Testis (tissue), 5 donors: ENCODE measurements at places on chromosomes 5 and 9.

DNA sequence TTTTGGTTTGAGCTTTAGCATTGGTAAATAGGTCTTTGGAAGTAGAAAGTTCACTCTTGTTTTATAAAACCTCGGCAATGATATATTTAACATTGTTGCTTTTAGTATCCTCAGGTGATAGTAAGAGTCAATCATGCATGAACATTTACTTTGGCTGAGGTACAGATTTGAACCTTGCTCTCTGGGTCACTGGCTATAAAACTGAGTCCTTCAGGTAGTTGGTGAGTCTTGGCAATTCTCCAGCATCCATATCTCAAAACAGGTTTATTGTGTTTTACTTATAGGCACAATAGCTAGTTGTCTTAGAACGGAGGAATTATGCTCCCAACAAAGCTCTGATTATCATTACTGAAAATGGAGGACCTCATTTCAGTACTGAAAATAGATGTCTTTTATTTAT, 75.1 kb downstream of the MAT2B start:
- DNase-seq = no peak

- no peak for DNase-seq
Measured at GRCh38 chr9:127931092-127931881, 710 bp upstream of the PIP5KL1 start.

DNA sequence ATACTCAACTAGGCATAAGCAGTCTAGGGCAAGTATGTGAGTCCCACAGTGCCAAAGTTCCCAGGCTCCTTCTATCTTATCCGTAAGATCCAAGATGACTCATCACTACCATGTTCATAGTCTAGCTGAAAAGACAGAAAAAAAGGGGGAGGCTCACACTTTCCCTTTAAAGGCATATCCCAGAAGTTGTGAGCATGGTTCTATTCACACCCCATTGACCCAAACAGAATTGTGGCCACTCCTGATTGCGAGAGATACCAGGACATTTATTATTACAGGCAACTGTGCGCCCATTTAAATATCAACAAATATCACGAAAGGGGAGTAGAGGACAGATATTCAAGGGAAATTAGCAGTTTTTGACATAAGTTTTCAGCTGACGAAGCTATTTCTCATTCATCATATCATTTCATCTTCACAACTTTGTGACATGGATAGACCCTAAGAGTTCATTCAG, 8.1 kb upstream of the PFDN1 start:
- DNase-seq = no peak

DNA sequence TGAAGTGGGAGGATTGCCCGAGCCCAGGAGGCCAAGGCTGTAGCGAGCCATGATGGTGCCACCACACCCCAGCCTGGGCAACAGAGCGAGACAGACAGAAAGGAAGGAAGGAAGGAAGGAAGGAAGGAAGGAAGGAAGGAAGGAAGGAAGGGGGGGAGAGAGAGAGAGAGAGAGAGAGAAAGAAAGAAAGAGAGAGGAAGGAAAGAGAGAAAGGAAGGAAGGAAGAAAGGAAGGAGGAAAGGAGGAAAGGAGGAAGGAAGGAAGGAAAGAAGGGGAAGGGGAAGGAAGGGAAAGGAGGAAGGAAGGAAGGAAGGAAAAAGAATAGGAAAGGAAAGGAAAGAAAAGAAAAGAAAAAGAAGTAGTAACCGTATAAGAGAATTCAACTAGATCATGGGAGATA, 20.8 kb upstream of the LHFPL2 start:
- DNase-seq = no peak

DNA sequence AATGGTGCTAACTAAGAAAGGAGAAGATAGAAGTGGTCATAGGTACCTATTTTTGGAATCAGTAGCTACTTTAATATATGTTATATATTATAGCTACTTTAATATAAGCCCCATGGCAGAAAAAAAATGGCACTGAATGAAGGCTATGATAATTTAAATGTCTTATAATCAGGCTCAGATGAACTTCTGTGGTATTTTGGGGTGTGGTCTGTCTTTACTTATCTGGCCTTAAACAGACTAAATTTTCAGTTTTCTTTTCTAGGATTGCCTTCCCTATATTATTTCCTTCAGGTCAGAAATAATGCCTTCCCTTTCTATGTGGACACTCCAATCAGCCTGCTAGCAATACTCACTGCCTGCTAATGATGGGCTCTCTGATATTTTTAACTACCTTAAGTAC, 292.3 kb downstream of the SLF1 start:
- DNase-seq = no peak

GRCh38 chr5:77086689-77087483, at the start of gene ZBED3:
Gene ZBED3, minus strand, starts transcription at chr5:77087285. Its CDS starts 9,407 bp downstream, at chr5:77077878.
- peak; percentile 84 for DNase-seq

GRCh38 chr5:41194339-41194738, 19.0 kb downstream of the C6 start:
- DNase-seq = no peak

DNA sequence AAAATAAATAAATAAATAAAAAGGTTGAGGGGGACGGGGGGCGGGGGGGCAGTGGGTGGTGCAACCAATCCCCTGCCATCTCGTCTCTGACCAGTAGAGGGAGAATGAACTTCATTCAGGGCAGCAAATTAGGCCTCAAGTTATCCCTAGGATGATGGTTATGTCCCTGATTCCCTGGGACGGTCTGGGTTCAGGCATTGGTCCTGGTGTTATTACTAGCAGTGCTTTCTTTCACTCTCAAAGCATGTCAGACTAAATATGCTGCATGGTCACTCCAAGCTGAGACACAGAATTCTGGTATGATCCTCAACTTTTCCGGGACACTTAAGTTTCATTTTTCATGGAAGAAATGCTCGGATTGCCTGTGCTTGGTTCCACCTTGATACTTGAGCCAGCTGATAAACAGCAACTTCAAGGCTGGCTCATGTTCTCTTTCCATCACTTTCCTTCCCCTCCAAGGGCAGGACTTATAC, 59.4 kb downstream of the DAP start:
- DNase-seq = peak; percentile 58

- peak; percentile 34 for DNase-seq
Measured at GRCh38 chr5:115098041-115098702, 71.5 kb downstream of the TRIM36 start.

- no peak for DNase-seq
Measured at GRCh38 chr5:6745706-6746222, 32.5 kb downstream of the TENT4A start.

DNA sequence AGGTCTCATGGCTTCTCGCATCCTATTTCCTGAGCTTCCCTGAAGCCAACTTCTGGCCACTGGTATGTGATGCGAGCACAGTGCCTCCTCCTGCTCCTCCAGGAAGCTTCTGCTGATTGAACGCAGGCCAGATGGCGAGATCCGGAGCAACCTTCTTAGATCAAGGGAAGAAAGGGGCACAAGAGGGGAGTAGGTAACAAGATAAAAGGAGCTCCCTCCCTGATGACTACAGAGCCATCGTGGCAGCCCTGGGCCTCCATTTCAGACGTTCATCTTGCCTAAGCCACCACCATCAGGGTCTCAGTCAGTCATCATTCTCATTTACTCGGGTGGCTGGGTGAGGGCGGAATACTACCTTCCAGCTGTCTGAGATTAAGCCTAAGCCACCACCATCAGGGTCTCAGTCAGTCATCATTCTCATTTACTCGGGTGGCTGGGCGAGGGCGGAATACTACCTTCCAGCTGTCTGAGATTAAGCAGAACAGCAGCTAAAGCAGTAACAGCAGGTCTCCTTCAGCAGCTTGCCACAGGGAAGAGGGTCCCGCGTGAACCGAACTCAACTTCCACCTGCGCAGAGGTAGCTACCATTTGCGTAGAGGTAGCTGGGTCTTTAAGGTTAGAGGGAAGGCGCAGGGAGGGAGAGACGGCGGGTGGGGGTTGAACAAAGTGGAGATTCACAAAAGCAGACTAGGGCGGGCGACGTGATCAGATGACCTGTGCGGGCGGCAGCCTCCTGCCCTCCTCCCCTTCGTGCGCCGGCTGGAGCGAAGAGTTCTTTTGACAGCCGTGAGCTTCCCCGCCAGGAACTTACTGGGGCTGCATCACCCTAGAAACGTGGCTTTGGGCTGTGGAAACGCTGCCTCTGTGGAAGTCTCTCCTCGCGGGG, 27.9 kb upstream of the MGAT1 start:
- peak; percentile 86 for DNase-seq

DNA sequence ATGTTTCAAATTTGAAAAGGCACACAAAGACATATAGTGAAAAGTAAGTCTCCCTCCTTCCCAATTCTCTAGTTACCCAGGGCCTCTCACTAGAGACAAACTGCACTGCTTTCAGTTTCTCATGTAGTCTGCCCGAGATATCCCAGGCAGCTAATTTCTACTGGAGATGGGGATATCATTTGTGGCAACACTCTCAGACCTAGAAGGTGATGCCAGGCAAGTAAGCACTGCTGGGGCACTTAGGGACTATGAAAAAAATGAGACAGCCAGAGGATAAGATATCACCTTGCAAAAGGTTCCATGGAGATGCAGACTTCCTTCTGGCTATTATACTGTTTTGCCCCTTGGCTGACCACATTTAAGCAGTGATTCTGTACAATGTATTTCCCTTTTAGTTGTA, 12.6 kb downstream of the SIL1 start:
- no peak for DNase-seq

DNA sequence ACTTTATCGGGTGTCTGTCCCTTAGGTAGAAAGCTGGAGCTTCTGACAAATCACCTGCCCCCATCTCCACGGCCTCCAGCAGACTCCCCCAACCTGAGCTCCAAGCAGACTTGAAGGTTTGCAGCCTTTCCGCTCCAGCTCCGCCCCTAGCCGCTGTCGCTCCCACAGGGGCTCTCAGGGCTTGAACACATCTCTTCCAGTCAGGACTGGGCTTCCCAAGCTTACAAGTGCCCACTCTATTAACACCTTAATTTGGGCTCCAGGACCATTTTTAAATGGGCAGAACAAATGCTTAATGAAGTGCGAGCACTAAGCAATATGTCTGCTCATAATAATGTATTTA, 17.2 kb upstream of the SLC25A51 start:
- no peak for DNase-seq

- DNase-seq = no peak
Measured at GRCh38 chr9:131589993-131590392, 44.7 kb downstream of the PRRT1B start.

DNA sequence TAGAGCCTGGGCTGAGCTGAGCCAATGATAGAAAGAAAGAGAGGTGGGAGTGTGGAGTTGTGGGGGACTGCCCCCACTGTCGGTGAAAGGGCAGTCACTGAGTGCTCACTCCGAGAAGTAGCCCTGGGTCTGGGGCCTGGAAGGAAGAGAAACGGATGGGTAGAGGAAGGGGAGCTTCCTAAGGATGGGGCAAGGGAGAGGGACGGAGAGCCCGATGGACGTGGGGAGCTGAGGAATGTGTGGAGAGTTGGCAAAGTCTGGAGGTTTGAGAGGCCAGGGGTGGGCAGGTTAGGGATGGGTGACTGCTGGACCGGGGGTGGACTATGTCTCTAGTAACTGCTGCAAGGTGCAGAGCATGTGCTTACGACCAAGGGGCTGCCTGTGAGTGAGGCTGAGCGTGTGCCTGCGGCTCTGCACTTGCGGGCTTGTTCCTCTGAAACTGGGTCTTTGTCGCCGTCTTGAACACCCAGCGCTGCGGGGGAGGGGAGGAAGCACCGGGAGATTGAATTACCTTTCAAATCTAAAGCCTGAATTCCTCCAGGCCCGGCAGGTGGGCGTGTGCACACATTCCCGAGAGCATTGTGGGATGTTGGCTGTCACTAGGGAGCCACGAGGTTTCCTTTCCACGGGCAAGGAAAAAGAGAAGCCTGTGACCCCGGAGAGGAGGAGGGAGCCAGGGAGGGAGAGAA, 76.4 kb upstream of the ARAP3 start:
- no peak for DNase-seq

DNA sequence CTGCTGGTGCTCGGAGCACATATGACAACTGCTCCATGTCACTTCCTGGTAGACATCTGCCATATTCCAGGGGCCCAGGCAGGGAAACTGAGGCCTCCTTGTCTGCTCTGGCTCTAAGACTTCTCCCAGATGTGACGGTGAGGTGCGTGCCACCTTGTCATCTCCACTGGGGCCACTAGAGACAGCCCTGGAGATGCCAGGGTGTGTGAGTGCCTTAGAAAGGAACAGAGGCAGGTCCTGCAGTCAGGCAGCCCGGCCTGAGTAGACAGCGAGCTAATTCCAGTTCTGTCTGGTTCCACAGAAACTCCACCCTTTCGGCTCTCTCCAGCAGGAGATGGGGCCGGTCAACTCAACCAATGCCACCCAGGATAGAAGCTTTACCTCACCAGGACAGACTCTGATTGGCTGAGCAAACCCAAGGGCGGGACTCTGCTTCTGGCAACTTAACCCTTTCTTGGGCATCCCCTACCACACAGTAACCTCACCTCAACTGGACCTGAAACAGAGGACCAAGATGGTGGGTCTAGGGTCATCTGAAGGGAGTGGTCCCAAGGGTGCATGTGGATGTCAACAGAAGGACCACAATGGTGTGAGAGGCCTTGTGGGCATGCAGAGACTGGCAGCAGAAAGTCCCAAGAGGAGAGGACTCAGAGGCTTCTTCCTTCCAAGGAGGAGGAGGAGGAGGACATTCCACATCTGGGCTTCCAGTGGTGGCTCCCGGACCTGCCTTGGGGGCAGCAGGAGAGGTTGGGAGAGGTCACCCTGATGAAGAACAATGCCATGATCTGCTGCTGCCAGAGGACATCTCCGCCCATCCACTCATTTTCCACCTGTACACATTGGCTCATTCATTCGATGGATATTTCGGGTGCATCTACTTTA, 77.7 kb downstream of the RGS3 start:
- DNase-seq = peak; percentile 43
